Kidney (tissue), 22 donors: ENCODE measurements at places on chromosomes 3 and 15. TPM values are rescaled to one million over a fixed set of nuclear protein-coding genes. Genes with fewer than 3 reads are reported as not detected.

Gene GOLGA8J
- not detected for total RNA-seq

Gene SMCO1
- not detected for total RNA-seq

Gene TJP1
- total RNA-seq = 121 TPM

Gene TEX55
- not detected for total RNA-seq

Gene FRMD5
- 0.41 TPM for total RNA-seq

Gene CFAP20DC
- 3.2 TPM for total RNA-seq

Gene CPNE4
- total RNA-seq = 0.79 TPM

Gene CHST2
- total RNA-seq = 6.0 TPM

GRCh38 chr3:153442386-153442785, 280.4 kb downstream of the RAP2B start:
- DNase-seq = no peak

GRCh38 chr3:186612721-186613636, at the start of gene AHSG:
Gene AHSG (plus strand): TSS chr3:186613060. CDS start chr3:186613142, 82 bp downstream.
- DNase-seq = no peak

GRCh38 chr15:40598126-40598525, 4.1 kb downstream of the KNL1 start:
- no peak for DNase-seq

DNA sequence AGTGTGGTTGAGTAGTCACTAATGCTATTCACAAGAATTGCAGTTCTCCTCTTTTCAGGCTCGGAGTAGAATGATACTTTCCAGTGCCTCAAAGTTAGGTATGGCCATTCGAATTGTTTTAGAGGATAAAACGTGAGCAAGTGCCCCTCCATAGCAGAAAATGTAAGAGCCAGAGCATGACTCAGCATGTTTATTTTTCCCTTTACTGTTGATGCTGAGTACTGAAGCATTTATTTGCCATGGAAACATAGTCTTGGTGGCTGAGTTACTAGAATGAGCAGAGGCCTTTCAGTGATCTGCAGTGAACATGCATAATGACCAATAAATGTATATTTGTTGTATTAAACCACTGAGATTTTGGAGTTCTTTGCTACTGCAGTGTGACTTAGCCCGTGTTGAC, 540.6 kb downstream of the NLGN1 start:
- DNase-seq = peak; percentile 83

GRCh38 chr15:57654153-57654852, 52.2 kb upstream of the POLR2M start:
- no peak for DNase-seq

- no peak for DNase-seq
Measured at GRCh38 chr3:178969004-178969700, 102.5 kb downstream of the ZMAT3 start.

DNA sequence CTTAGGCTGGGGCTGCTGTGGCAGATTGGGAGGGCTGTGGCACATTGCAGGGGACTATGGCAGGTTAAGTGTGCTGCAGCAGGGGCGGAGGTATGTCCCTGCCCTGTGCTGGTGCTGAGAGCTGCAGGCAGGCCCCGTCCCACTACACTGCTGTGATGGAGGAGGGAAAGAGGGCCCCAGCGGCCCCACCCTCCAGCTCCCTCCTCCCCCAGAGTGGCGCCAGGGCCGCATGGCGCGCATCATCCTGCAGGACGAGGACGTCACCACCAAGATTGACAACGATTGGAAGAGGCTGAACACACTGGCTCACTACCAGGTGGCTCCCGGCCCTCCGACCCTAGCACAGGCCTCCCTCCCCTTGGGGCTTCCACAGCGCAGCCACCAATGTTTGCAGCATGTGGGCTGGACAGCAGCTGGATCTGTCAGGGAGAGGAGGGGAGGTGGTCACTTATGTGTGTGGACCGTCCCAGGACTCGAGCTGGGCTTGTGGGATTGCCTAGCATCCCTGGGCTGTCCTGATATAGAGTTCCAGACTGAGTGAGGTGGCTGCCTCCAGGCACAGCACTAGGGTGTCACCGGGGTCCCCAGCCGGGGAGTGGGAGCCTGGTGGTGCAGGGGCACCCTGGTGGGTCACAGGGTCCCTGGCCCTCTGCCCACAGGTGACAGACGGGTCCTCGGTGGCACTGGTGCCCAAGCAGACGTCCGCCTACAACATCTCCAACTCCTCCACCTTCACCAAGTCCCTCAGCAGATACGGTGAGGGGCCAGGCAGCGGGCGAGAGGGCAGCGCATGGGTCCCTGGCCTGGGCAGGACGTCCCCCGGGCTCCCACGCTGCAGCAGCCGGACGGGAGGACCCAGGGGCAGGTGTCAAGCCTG, 46.1 kb downstream of the PLXNA1 start:
- DNase-seq = no peak

DNA sequence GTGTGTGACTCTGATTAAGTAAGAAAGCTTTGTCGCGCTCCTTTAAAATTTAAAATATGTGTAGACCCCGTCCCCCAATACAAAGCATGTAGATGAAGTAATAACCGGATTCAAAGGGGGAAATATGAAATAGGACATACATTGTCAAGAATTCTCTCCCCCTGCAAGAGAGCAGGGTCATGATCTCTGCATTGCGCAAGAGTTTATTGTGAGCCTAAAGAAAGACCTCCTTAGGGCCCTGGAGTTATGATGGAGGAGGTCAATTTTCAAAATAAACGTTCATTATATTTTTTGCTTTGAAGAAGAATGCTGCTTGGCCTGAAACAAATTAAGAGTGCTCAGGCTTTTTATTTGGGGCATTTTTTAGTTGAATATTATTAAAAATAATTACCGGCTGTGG, 235.0 kb downstream of the SHOX2 start:
- DNase-seq = no peak

DNA sequence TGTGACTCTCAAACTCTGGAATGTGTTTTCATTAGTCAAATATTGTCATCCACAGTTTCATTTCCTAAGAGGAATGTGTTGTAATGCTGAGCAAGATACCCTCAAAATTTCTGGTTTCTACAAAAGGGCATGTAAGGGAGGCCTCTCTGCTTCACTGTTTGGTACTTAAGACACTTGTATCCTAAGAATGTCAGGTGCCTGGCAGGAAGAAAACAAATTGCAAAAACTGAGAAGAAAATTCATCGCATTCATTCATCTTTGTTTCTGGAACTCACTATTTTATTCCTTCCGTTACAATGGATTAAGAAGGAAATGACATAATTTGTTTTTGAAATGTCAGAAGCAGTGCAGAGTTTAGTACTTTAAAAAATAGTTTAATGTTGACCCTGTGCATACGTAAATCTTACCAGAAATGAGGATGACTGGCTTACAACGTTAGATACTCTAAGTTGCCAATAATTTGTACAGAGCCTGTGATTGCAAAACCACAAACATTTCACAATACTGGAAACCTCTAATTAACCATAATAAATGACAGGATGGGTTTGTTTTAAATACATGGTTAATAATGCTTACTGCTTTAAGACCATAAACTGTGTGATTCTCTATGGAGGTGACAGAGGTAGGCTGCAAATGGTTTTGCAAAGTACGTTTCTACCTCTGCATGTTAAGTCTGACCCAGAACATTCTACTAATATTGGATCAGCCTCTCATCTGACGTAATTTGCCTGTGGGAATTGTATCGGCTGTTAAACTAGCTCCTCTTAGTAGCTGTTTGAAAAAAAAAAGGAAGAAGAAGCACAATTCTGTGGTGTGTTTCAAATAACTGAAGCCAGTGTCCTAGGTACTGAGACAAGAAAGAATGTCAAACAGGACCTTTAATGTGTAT, 477.8 kb downstream of the RBMS3 start:
- DNase-seq = no peak

DNA sequence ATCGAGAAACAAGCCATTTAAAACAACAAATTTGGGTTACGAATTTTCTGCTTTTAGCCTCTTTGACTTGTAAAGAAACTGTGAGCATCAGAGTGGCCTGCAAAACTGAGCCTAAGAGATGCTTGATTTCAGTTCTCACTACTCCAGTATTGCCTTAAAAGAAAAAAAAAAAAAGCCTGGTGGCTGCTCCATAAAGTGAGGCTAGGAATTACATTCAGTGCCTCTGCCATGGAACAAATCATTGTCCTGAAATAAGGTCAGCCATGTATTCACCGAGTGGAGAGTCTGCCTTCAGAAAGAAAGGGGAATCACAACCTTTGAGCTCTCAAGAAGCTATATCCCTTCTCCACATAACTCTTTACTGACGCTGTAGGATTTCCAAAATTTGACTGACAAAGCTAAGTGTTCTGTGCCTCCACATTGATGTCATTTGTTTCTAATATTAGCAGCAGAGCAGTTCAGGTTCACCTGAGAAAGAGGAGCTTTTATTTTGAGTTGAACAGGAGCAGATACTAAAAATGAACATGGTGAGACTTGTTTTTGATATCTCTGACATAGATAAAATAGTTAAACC, 137.3 kb downstream of the SSR3 start:
- DNase-seq = no peak

DNA sequence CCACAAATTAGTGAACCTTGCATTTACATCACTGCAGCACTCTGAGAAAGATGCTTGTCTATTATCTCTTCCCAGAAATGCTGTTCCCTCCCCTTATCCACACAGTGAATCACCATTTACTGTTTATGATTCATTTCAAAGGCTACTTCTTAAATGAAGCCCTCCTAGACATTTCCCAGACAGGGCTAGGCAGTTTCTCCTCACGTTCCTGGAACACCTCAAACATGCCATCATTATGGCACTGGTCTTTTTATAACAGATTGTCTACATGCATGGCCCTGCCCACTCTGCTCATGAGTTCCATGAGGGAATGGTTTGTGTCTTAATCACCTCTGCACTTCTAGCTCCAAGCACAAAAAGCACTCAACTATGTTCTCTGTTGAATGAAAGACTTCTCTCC, 32.2 kb upstream of the TM2D3 start:
- DNase-seq = no peak

DNA sequence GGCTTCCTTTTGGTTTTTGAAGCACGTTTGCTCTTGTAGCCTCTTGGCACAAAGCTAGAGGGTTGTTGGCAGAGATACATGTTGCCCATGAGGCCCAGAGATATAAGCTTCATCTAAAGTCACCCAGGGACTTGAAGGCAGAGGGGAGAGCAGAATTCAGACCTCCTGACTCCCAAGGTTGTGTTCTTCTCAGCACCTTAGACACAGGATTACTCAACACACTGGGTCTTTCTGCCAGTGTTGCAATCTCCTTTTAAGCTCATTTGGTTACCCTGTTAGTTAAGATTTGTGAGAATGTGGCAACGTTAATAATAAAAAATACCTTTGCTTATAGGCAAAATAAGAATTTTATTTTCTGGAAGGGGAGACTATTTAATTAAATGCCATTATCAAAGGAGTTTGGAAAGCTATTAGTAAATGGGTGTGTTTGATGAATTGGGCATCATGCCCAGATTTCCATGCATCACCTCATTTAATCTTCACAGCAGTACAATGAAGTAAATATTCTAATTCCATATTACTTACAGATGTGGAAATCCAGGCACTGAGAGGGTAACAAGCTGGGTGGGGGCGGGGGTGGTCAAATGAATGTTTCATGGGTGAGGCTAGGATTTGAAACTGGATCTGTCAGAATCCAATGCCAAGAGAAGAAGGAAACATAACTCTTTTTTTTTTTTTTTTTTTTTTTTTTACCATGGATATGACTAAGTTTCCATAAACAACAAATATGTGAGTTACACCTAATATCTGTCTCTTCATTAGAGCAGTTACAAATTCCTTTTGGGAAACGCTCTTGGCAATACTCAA, 183.3 kb downstream of the NR1D2 start:
- no peak for DNase-seq

GRCh38 chr3:57019057-57019456, 41.4 kb upstream of the SPATA12 start:
- DNase-seq = no peak

DNA sequence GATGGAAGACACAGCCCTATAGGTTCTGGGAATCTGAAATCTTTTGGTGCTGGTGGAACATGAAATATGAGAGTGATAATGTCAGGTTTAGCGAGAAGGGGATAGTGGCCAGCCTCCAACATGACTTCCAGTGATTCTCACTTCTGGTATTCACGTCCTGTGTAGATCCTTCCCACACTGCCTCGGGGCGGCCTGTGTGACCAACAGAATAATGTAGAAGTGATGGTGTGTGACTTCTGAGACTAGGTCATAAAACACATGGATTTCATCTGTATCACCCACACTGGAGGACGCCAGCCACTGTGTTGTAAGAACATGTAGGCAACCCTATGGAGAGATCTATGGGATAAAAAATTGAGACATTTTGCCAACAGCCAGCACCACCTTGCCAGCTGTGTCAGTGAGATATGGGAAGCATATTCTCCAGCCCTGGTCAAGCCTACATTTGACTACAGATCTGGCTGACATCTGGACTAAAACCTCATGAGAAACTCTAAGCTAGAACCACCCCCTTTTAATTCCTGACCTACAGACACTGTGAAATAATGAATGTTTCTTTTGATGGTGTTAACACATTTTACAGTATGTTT, 25.5 kb upstream of the NUDT16 start:
- DNase-seq = no peak

- DNase-seq = no peak
Measured at GRCh38 chr15:97968380-97968779, 7.9 kb downstream of the ARRDC4 start.

- no peak for DNase-seq
Measured at GRCh38 chr15:81152339-81152738, 18.3 kb downstream of the CFAP161 start.

DNA sequence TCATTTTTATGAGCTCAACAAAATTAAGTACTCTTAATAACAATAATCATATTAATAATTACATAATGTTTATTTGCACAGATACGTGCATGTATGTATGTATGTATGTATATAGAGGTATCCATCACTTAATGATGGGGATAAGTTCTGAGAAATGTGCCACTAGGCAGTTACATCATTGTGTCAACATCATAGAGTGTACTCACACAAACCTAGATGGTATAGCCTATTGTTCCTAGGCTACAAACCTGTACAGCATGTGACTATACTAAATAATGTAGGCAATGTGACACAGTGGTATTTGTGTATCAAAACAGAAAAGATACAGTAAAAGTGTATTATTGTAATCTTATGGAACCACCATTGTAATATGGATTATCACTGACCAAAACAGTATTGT, 874.7 kb upstream of the GBE1 start:
- no peak for DNase-seq

GRCh38 chr3:134858441-134859035, 63.5 kb downstream of the EPHB1 start:
- no peak for DNase-seq

DNA sequence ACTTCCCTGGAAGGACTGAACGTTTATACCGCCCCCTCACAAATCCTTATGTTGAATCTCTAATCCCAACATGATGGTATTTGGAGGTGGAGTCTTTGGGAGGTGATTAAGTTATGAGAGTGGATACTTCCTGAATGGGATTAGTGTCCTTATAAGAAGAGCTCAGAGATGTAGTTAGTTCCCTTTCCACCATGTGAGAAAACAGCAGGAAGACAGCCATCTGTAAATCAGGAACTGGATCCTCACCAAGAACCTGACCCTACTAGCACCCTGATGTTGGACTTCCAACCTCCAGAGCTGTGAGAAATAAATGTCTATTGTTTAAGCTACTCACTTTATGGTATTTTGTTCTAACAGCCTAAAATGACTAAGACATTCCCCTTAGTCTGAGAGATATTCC, 33.3 kb upstream of the SACM1L start:
- no peak for DNase-seq

GRCh38 chr3:173342679-173343078, 54.9 kb upstream of the NLGN1 start:
- DNase-seq = no peak

- no peak for DNase-seq
Measured at GRCh38 chr3:154464440-154465190, 34.6 kb upstream of the GPR149 start.

- DNase-seq = peak; percentile 43
Measured at GRCh38 chr15:71011503-71012155, 103.6 kb upstream of the THSD4 start.
